Ascending aorta (tissue), 2 donors: ENCODE measurements at places on chromosomes 12 and 14. TPM values are rescaled to one million over a fixed set of nuclear protein-coding genes. Genes with fewer than 3 reads are reported as not detected.
A peak's percentile ranks its signal among the peaks of the same experiment; 100 is the strongest.

DNA sequence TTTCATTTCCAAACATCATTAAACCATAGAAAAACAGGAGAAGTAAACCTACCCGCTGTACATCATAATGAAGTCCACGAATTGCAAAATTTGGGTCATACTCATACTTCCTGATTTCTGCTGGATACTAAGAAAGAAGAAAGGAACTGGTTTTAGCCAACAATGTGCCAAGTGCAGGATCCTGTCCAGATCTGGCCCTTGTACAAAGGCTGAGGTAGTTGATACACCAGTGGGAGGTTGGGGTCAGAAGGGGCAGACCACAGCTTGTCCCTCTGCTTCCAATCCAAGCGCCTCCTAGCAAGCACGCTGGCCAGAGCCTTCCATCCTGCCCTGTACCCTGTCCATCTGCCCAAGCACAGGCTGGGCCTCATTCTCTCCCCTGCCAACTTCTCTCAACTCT lies 34.2 kb downstream of the NT5DC3 start:
- H3K4me3 ChIP-seq, result no peak overlapping the region
- H3K36me3 ChIP-seq, result peaks cover 16% of the 10 kb centered on the region
- H3K27ac ChIP-seq, result peak overlapping the region; percentile 86
- DNase-seq, result no peak

GRCh38 chr12:614411-614970 lies 48.8 kb downstream of the NINJ2 start:
- no peak overlapping the region for H3K4me3 ChIP-seq
- no peak for DNase-seq
- H3K4me1 ChIP-seq, result peaks cover 8% of the 10 kb centered on the region
- no peaks in the 10 kb centered on the region for H3K36me3 ChIP-seq

Gene KLHL33
- not detected for total RNA-seq

- no peaks in the 10 kb centered on the region for H3K36me3 ChIP-seq
- H3K27ac ChIP-seq, result no peak overlapping the region
- no peak overlapping the region for H3K4me3 ChIP-seq
- H3K27me3 ChIP-seq, result no peaks in the 10 kb centered on the region
- no peak for DNase-seq
Observed at GRCh38 chr14:82488473-82488872, 954.8 kb upstream of the SEL1L start.

- no peak for DNase-seq
- H3K36me3 ChIP-seq, result no peaks in the 10 kb centered on the region
- no peaks in the 10 kb centered on the region for H3K4me1 ChIP-seq
Observed at GRCh38 chr12:70732287-70732686, 95.1 kb upstream of the PTPRB start.

- no peak overlapping the region for H3K27ac ChIP-seq
- peaks cover 42% of the 10 kb centered on the region for H3K36me3 ChIP-seq
- no peaks in the 10 kb centered on the region for H3K27me3 ChIP-seq
- no peak overlapping the region for H3K4me3 ChIP-seq
- no peak for DNase-seq
- no peaks in the 10 kb centered on the region for H3K4me1 ChIP-seq
Observed at GRCh38 chr14:89986462-89987160, 30.9 kb downstream of the TDP1 start.

DNA sequence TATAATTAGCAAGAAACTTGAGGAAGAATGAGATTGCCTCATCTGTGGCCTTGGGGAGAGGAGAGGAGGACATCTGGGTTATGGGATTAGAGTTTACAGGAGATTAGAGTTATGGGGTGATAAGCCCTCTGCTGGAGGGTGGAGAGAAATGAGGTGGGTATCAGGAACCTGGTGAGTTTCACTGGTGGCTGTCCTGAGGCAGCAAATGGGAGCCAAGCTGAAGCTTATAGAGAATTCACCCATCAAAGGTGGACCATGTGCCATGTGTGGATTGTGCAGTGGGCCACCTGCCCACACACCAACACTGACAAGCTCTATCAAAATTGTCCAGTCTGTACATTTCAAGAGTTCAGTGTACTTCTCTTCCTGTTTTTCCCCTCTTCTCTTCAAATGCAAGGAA lies 135.3 kb downstream of the AEBP2 start:
- H3K4me3 ChIP-seq, result no peak overlapping the region
- H3K27me3 ChIP-seq, result no peaks in the 10 kb centered on the region
- H3K4me1 ChIP-seq, result no peaks in the 10 kb centered on the region

- no peaks in the 10 kb centered on the region for H3K27me3 ChIP-seq
- H3K4me3 ChIP-seq, result no peak overlapping the region
- no peak for DNase-seq
- no peaks in the 10 kb centered on the region for H3K4me1 ChIP-seq
Observed at GRCh38 chr12:132847363-132848356, 19.0 kb upstream of the GOLGA3 start.

Gene PFDN5
- 187 TPM for total RNA-seq

- no peaks in the 10 kb centered on the region for H3K27me3 ChIP-seq
- no peak overlapping the region for H3K4me3 ChIP-seq
Observed at GRCh38 chr12:15225136-15225862, 4.1 kb upstream of the RERG start.

DNA sequence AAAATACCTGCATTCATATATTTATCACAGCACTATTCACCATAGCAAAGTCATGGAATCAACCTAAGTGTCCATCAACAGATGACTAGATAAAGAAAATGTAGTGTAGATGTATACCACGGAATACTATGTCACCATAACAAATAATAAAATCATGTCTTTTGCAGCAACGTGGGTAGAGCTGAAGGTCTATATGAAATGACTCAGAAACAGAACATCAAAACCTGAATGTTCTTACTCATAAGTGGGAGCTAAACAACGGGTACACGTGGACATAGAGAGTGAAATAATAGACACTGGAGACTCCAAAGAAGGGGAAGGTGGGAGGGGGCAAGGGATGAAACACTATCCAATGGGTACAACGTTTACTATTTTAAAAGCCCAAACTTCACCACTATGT lies 37.9 kb downstream of the SLC38A1 start:
- H3K27ac ChIP-seq, result no peak overlapping the region
- H3K4me1 ChIP-seq, result no peaks in the 10 kb centered on the region
- DNase-seq, result no peak

DNA sequence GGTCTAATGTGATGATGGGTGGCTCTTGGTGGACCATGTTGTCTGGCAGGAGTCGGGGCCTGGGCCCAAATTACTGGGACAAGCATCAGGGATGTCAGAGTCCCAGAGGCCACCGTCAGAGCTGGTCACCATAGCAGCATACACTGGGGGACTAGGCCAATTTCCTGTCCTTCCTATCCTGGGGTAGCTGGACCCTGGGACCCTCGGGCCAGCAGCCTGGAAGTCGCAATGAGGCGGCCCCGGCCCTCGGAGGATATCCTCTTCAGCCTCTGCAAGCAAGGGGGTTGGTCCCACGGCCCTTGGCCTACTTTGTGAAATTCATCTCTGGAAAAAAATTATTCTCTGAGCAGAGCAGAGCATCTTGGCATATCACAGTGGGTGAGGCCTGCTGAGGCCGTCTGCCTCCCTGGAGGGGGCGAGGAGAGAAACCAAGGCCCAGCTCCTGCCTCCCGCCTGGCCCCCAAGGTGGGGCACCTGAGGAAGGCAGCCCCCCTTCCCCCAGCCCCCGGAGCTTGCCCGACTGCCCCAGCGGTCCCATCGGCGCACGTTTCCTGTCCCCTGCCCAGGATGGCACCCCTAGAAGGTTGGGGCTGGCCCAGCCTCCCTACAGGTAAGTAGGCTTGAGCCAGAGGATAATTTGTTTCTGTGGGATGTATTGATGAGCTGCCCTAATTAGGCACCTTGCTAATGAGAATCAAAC lies 135.0 kb upstream of the MYL2 start:
- H3K27ac ChIP-seq, result no peak overlapping the region
- H3K4me3 ChIP-seq, result no peak overlapping the region
- H3K4me1 ChIP-seq, result no peaks in the 10 kb centered on the region
- no peaks in the 10 kb centered on the region for H3K36me3 ChIP-seq
- H3K27me3 ChIP-seq, result no peaks in the 10 kb centered on the region

Gene NOXRED1
- total RNA-seq, result not detected

DNA sequence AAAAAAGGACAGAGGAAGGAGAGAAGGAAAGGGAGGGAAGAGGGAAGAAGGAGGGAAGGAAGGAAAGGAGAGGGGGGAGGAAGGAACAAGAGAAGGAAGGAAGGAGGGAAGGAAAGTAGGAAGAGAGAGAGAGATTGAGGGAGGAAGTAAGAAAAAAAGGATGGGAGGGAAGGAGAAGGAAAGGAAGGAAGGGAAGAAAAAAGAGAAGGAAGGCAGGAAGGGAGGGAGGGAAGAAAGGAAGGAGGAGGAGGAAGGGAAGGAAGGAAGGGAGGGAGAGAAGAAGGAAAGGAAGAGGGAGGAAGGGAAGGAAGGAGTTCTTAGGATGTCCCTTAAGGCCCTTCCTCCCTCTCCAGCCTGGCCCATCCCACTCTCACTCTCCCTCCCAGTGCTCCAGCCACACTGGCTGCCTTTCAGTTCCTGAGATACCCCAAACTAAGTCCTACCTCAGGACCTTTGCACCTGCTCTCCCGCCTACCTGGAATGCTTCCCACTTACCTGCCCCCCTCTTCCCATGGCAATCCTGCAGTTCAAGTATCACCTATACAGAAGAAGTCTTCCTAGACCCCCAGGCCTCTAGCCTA lies 21.7 kb upstream of the MSI1 start:
- no peak overlapping the region for H3K27ac ChIP-seq
- H3K27me3 ChIP-seq, result no peaks in the 10 kb centered on the region
- DNase-seq, result no peak
- no peaks in the 10 kb centered on the region for H3K4me1 ChIP-seq
- no peak overlapping the region for H3K4me3 ChIP-seq
- H3K36me3 ChIP-seq, result no peaks in the 10 kb centered on the region

DNA sequence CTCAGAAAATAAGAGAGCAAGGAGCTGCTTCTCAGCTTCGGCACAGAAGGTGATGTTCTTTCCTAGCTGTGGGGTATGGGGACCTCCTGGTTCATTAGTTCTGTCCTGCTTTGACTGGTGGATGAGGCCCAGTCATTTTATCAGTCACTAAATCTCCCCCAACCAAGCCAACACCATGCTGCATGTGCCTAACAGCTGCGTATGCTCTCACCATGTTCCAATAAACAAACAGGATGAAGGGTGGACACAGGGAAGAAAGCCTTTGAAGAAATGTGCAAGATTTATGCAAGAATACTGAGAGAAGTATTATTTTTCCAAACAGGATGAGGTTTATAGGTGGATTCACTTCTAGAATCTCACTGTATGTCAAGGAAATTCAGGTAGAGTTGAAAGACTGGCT lies 156.2 kb downstream of the TMEM132C start:
- no peak overlapping the region for H3K4me3 ChIP-seq
- no peaks in the 10 kb centered on the region for H3K27me3 ChIP-seq
- DNase-seq, result no peak
- no peak overlapping the region for H3K27ac ChIP-seq
- no peaks in the 10 kb centered on the region for H3K36me3 ChIP-seq

DNA sequence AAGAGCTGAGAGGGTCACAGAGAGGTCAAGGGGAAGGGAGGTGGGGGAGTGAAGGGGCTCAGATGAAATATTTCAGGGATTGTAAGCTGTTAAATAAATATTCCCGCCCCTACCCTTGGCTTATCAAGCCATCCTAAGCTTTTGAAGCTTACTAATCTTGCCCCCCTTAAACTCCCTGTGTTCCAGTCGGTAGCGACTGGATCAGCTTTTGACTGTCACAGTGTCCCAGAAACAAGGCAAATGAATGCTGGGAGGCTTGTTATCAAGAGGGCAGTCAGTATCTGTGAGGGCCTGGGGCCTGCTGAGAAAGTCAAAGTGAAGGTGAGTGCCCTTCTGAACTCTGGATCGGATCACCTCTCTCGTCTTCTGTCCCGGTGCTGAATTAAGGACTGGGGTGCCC lies 128.1 kb downstream of the DACT1 start:
- H3K27ac ChIP-seq, result no peak overlapping the region
- no peak for DNase-seq
- no peaks in the 10 kb centered on the region for H3K4me1 ChIP-seq
- H3K36me3 ChIP-seq, result no peaks in the 10 kb centered on the region
- H3K4me3 ChIP-seq, result no peak overlapping the region

- H3K27me3 ChIP-seq, result no peaks in the 10 kb centered on the region
- no peak overlapping the region for H3K4me3 ChIP-seq
- H3K36me3 ChIP-seq, result no peaks in the 10 kb centered on the region
- DNase-seq, result no peak
Observed at GRCh38 chr14:87133073-87133801, 859.7 kb downstream of the GALC start.

DNA sequence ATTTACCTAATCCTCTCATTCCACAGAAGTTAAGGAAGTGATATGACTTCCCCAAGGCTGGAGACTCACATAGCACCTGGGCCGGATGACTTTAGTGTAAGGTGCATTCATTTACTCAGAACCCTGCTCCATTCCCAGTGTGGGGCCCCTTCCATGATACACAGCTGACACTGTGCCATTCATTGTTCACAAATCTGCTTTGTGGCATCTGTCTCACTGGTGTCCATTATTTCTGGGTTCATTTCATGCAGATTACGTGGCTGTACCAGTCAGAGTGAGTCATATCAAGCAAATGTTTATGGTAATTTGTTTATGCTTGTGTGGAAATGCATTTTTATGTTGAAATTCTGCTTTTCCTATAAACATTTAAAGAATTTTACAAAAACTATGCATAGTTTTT lies 5.2 kb downstream of the ANO4 start:
- H3K4me3 ChIP-seq, result no peak overlapping the region
- no peak overlapping the region for H3K27ac ChIP-seq
- H3K4me1 ChIP-seq, result no peaks in the 10 kb centered on the region

GRCh38 chr14:77264466-77265186 lies 6.4 kb downstream of the NGB start:
- H3K4me1 ChIP-seq, result no peaks in the 10 kb centered on the region
- H3K4me3 ChIP-seq, result no peak overlapping the region
- no peaks in the 10 kb centered on the region for H3K27me3 ChIP-seq
- DNase-seq, result no peak
